Keratinocyte (primary cell): ENCODE measurements at places on chromosomes 2 and 18. TPM values are rescaled to one million over a fixed set of nuclear protein-coding genes. Genes with fewer than 3 reads are reported as not detected.

COL6A3 gene
- 0.01 TPM in 1 of 3 replicates, not detected in the others for polyA plus RNA-seq

SP140 gene
- 0.95 to 1.2 TPM (median 0.95 TPM) in 3 replicates for polyA plus RNA-seq

GRCh38 chr2:196409376-196409775, 230.1 kb upstream of the CCDC150 start:
- DNase-seq, result no peak

DNA sequence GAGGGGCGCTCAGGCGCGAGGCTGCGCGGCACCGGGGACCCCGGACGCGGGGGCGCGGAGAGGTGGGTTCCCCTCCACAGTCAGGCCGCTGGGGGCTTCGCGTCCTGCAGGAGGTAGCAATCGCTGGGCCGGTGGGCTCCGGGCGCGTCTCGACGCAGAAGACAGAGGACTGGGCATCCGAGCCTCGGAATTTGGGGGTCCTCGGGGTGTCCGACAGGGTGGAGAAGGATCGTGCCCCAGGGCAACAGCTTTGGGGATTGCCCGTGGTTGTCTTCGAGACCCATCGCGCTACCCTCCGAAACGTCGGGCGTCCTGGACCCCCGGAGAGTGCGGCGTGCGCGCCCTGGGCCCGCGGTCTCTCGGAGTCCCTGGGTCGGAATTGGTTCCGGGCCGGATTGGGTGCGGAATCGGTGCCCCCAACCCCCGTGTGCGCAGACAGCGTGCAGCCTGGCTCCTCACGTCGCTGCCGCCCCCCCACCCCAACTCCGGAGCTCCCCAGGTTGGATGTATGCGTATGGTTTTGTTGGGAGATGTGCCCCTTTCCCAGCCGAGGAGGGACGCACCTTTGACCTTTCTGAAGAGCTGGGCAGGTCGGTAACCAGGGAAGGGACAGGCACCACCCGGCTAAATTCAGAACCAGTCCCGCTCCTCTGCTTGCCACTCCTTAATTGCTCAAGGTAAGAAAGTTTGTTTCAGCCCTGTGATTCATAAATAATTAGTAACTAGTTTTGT, 750 bp downstream of the NPAS2 start:
- no peak for DNase-seq
